Stimulated activated CD8-positive, alpha-beta memory T cell treated with anti-CD3 and anti-CD28 coated beads, Interleukin-15, amount 100 ng/mL, for 4 hours (primary cell): ENCODE measurements at places on chromosomes 7 and 10.

DNA sequence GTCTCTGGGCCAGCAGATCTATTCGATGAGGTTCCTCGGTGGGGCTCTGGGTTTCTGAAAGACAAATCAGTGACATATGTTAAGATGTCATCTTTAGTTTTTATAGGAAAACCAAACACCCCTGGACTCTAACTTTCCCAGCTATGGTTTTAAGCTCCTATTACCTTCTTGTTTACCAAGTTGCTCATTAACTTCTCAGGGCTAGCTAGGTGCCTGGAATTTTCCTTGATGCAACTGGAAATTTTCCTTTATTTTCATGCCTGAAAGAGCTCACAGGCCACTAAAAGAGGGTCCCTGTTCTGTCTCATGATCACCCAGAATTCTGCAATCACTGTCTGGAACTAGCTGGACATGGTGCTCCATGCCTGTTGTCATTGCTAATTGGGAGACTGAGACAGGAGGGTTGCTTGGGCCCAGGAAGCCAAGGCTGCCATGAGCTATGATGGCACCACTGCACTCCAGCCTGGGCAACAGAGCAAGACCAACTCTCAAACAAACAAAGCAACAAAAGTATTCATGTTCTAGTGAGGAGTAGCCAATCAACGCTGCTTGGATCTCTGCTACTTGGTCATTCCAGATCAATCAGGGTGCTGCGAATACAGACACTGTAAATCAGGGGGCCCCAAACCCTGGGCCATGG, 1173.5 kb upstream of the AUTS2 start:
- no peak for DNase-seq

DNA sequence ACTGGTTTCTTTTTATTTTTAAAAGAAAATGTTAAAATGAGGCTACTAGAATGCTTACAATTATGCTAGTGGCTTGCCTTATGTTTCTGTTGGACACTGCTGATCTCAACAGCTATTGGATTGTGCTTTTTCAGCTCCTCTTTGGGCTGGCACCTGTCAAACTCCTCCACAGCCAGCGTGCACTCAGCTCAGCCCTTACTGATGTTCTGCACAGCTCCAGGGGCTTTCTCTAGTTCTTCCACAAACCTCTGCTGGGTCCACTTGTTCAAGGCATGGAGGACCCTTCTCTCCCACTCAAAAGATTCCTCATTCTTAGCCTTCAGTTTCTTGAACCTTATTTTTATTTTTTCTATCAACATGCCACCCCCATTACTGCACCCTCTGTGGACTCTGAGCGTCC, 96.0 kb downstream of the VIPR2 start:
- no peak for DNase-seq

DNA sequence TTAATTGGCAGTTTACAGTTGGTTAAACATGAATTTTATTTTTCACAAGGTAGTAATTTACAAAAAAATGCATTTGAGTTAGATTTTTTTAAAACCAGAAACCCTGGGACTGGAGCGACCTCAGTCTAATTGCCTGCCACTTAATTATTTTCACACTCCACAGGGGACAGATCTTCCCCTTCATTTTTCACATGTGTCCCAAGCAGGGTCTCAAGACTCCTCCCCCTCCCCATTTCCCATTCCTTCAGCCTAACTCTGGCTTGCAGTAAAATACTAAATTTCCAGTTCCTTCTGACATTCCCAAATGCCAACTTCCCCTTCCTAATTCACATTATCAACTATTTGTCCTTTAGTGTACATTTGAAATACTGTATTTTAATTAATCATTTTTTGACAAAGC, 948 bp downstream of the ZNF138 start:
- DNase-seq, result no peak

DNA sequence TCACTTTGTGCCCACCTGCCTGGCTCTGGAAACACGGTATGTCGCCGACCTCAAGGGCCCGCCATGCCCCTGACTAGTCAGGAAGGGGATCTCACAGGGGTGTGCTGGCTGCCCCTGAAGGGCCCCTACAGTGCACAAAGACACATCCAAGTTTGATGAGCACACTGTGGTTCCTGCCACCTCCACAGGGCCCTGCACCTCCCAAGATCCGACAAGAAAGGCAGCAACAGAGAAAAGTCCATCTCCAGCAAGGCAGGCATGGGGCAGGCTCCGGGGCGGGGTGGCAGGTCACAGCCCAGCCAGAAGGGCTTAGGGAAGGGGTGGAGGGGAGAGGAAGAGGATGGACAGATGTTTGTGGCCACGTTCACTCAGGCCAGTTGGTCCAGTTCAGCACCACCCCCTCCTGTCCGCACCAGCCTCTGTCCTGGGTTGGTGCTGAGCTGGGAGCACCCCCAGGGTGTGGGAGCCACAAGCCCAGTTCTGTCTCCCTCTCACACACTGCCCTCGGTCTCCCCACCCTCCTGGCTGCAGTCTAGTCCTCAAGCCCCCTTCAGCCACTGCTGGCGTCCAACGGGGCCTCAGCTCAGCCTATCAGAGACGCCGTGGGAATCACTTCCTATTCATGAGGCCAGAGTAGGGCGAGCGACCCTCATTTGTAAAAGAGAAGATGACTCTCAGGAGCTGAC, 11.5 kb downstream of the DRGX start:
- no peak for DNase-seq

DNA sequence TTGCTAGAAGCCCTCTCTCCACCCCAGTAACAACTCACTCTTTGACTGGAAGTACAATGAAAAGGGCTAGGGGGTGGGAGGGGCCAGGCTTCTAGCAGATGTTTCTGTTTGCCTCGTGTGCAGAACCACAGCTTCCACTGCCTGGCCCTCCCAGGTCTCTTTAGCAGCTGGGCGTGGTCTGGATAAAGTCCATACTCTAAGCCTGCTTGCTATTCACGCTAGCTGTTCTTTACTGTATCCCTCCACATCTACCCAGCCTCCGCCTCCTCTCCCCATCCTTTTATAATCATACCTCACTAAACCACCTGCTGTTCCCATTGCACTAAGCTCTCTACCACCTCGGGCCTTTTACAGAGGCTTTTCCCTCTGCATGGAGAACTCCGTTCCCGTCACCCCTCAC, 288.8 kb downstream of the CAMK1D start:
- DNase-seq, result no peak

- no peak for DNase-seq
Observed at GRCh38 chr10:101682172-101682825, 12.7 kb downstream of the FBXW4 start.
